NCI-H187 (cell line): ENCODE measurements at places on chromosomes 6 and 20.

- DNase-seq = no peak
Observed at GRCh38 chr6:170374571-170375444, 68.2 kb downstream of the FAM120B start.

- DNase-seq = no peak
Observed at GRCh38 chr6:106466211-106466610, 105.7 kb downstream of the CRYBG1 start.

DNA sequence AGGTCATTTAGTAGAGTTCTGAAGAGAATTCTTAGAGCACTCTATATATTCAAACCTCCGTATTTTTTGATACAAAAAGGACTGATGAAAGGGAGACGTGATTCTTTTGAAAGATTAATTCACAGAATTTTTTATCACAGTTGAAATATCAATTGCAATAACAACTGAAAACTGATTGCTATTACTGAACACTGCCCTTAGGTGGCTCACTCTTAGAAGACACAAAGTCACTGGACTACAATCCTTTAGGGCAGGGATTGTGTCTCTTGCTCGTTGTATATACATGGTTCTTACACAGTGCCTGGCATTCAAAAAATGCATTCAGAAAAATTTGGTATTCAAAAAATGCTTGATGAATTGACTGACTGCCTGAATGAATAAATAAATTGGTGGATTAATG, 17.1 kb upstream of the CALHM6 start:
- DNase-seq = no peak

- DNase-seq = no peak
Observed at GRCh38 chr20:3434232-3434631, 26.8 kb upstream of the DNAAF9 start.

GRCh38 chr20:42652266-42652665, 537.4 kb downstream of the PTPRT start:
- no peak for DNase-seq

GRCh38 chr6:11251553-11252360, 19.3 kb upstream of the NEDD9 start:
- no peak for DNase-seq

DNA sequence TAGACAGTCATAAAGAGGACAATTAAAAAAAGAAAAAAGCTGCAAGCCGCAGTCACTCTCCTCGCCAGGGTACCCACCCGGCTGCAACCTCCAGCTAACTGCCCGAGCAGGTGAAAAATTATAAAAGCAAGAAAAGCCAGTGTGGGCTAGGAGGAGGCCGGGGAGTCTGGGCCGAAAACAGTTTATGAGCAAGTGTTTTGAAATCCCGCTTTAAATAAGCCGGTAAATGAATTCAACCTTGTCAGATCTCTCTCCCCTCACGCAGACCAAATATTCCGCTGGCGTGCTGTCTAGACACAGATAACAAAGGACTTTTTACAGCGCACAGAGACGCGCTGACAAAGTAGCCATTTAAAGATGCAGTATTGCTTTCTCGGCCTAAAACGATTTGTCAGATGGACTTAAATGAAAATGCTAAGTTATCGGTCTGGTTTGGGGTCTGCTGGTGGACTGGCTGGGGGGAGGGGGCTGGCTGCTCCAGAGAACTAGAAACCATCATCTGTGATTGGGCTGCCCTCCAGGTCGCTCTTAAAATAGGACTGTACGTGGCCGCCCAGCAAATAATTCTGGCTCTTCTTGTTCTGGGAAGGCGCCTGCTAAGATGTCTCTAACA, 24.6 kb downstream of the PMEPA1 start:
- DNase-seq = no peak

- DNase-seq = no peak
Observed at GRCh38 chr6:55696501-55696900, 117.5 kb upstream of the HMGCLL1 start.

- no peak for DNase-seq
Observed at GRCh38 chr20:22106308-22106938, 401.0 kb downstream of the PAX1 start.

GRCh38 chr20:54366669-54367344, 108.6 kb upstream of the DOK5 start:
- no peak for DNase-seq

GRCh38 chr6:14059791-14060436, 57.7 kb upstream of the CD83 start:
- no peak for DNase-seq

GRCh38 chr6:22925920-22926789, 356.8 kb downstream of the HDGFL1 start:
- no peak for DNase-seq

DNA sequence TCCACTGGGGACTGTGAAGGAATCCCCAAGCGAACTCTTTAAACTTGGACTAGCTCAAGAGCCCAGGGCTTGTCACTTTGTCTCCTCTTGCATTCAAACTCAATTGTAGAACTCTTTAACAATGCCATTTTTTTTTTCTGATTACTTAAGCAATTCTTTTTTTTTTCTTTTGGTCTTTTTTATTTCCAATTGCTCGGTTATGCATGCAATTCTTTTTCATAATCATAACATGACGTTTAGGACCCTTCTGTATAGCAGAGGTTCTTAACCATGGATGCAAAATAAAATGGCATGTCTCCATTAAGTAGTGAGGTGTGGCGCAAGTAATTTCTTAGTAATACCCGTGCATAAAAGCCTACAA, 466 bp upstream of the BFSP1 start:
- DNase-seq = no peak

- no peak for DNase-seq
Observed at GRCh38 chr6:151232899-151233298, 6.9 kb upstream of the AKAP12 start.

GRCh38 chr6:105832313-105832761, 253.8 kb upstream of the PRDM1 start:
- no peak for DNase-seq
